Activated naive CD4-positive, alpha-beta T cell (primary cell): ENCODE measurements at places on chromosomes 12 and 14.

DNA sequence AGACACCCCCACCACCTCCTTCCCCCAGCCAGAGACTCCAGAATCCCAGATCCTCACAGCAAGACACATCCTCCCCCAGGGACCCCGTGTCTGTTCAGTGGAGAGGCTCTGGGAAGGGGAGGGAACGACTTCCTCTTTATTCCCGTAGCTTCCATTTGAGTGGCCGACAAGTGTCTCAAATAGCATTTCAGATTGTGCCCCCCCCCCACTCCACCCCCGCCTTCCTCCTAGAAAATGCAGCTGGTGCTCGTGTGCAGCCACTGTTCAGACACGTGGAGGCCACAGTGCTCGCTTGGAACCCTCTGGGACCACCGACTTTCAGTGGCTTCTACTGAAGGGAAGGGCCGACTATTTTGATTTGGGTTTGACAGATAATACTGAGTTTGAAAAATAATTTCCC lies 14.3 kb downstream of the PPP2R5C start:
- no peak for DNase-seq

DNA sequence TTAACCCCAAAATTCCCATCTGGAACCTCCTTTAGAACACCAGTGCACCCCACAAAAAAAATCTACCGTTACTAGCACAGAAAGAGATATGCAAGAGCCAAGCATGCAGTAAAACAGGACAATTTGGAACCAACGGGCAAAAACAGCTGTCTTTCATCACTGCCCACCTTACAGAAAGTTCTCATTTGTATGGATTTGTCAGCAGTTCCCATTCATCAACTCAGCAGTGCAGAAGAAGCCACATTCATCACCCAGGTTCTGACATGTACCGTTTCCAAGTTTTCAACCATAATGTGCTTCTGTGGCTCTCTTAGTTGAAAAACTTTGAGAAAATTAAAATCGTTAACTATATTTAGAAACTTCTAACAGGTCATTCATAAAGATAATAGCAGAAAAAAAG lies 387.0 kb downstream of the RPS29 start:
- no peak for DNase-seq

GRCh38 chr12:107992870-107993451 lies 136.1 kb upstream of the WSCD2 start:
- DNase-seq, result no peak

DNA sequence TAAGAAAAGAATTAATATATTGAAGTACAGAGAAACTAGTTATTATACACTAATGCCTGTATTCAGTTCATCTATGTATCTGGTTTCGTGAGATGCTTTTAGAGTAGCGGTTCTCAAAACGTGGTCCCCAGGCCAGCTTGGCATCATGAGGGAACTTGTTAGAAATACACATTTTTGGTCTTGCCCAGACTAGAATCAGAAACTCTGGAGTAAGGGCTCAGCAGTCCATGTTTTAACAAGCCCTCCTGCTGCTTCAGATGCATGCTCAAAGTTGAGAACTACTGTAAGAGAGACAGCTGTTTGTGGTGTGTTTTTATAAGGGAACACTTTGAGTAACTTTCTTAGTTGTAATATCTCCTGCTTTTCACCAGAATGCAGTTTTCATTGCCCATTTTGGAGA lies 18.1 kb downstream of the GPATCH2L start:
- no peak for DNase-seq

DNA sequence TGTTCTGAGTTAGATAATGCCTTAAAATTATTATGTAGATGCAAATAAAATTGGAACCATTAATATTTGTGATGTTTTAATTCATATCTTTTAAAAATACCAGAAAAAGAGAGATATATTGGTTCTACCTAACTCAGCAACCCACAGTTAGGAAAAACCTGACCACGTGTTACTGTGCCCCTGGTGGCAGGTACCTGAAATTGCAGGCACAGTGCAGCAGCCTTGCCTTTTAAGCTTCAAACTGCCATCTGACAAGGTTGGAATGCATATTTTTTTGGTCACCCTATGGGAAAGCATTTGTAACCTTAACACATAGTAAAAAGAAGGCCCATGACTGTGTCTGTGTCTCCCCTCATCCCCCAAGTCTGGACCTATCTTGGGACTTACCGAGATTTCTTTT lies 109.4 kb upstream of the NOS1 start:
- DNase-seq, result no peak

- peak; percentile 77 for DNase-seq
These were observed 36.7 kb downstream of the TMBIM6 start for GRCh38 chr12:49777800-49778748.

DNA sequence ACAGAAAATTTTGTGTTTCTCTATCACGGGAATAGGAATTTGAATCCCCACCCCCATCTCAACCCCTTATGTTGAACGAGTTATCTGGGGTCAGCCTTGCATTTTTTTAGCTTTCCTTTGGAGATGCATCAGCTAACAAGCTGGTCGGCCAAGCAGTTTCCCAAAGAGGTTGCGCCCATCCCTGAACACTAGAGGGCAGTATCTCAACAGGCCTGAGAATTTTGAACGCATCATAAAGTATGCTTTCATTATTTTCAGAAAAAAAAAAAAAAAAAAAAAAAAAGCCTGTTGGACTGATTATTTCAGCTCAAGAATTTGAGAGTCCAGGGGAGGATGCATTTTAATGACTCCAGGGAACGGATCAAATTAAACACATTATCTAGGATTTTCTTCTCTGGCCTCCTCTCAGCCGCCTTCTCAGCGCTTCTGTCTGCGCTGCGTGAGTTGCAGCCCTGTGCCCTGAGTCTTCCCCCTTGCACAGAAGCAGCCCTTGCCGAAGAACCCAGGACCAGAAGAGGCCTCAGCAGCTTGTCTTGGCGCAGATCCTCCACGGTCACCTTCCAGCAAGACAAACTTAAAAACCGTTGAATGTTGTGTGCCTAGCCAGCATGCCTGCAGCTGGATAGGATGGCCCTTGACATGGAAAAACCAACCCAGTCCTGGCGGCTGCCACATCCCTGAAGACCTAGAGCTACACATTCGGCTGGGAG lies 76.6 kb upstream of the GZMB start:
- peak; percentile 9 for DNase-seq

DNA sequence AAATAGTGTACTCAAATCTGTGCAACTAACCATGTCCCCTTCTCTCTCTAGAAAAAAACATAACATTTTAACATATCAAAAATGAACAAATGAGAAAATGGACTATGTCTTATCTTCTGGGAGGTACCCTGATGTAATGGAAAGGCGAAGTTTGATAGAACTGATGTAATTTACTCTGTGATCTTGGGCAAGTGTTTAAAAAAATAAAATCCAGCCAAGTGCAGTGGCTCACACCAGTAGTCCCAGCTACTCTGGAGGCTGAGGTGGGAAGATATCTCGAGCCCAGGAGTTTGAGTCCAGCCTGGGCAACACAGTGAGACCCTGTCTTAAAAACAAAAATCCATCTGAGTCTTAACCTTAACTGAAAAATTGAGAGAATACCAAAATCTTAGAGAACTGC lies 35.8 kb upstream of the CFL2 start:
- no peak for DNase-seq

- DNase-seq, result no peak
These were observed 413.7 kb upstream of the RPL10L start for GRCh38 chr14:47065326-47065725.

DNA sequence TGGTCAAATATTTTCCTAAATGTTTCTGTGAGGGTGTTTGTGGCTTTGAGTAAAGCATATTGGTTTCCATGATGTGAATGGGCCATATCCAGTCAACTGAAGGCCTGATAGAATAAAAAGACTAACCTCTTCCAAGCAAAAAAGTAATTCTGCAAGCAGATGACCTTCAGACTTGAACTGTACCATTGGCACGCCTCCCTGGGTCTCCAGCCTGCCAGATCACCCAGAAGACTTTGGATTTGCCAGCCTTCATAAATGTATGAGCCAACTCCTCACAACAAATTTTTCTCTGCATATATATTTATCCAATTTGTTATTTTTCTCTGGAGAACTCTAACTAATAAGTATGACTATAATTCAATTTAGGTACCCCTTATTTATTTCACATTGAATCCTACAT lies 190.3 kb downstream of the KIF21A start:
- no peak for DNase-seq

GRCh38 chr12:94012590-94012989 lies 135.8 kb upstream of the PLXNC1 start:
- no peak for DNase-seq

DNA sequence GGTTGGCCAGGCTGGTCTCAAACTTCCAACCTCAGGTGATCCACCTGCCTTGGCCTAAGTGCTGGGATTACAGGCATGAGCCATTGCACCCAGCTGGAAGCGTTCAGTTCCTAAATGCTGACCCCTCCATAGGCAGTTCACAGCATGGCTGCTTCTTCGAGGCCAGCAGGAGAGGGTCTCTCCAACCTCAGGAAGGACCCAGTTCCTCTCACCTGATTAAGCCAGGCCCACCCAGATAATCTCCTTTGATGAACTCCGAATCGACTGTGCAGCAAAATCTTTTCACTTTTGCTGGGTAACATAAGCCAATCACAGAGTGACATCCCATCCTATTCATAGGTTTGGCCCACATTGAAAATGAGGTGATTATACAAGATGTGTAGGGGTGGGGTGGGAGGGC lies 165.1 kb downstream of the ADCK1 start:
- DNase-seq, result no peak

- DNase-seq, result no peak
These were observed 76.5 kb downstream of the TRMT5 start for GRCh38 chr14:60904381-60904780.

GRCh38 chr14:53783256-53783655 lies 173.4 kb downstream of the BMP4 start:
- DNase-seq, result no peak

- no peak for DNase-seq
These were observed 199.5 kb downstream of the ANO6 start for GRCh38 chr12:45415393-45415817.

GRCh38 chr12:27781680-27782079 lies 1.6 kb upstream of the MANSC4 start:
- DNase-seq, result no peak

DNA sequence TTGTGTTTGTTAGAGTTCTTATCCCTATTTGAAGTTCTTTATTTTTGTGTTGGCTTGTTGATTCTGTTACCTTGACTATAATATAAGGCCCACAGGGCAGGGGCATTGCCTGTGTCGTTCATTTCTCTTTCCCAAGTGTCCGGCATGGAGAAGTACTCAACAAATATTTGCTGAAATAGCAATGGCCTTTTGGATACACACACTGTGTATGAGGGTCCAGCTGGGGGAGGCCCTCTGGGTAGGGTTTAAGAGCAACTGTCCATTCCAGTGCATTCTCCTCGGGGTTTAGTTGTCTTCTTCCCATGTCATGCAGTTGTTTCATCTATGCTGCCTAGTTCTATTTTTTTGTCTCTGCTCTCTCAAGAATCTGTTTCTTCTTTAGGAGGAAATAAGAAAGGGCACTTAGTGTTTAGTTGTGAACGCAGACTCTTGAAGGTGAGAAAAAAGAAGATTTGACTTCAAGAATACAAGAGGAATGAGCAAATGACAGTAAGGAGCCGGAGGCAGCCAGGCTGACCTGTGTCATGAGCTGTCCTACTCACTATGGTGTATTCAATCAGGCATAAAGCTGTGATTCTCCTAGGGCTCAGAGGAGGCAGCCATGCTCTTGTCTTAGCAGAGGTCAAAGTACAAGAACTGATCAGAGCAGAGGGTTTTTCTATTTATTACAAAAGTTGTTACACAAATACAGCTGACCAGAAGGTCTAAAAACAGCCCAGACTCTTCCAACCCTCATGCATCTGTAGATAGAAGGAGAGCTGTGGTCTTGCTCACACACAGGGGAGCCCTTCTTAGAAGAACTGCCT lies 10.2 kb downstream of the ERG28 start:
- no peak for DNase-seq

DNA sequence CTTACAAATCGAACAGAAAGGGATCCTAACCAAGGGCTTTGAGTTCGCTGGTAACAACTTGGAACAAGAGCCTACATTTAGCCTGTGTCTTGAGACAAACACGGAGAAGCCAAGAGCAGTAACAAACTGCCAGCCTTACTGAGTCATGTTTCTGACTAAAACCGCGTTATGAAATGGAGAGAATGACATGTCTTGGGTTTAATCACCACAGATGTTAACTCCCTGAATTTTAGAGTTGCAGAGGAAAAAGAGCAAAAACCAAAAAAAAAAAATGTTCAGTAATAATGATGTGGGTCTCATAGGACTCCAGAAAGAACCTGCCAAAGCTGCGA lies 1.0 kb downstream of the BLTP3B start:
- DNase-seq, result no peak

GRCh38 chr12:81339071-81339470 lies 261.2 kb downstream of the ACSS3 start:
- no peak for DNase-seq

GRCh38 chr14:35509846-35510245 lies 24.1 kb upstream of the INSM2 start:
- no peak for DNase-seq

- no peak for DNase-seq
These were observed 41.1 kb downstream of the SYNE2 start for GRCh38 chr14:63893701-63894458.

DNA sequence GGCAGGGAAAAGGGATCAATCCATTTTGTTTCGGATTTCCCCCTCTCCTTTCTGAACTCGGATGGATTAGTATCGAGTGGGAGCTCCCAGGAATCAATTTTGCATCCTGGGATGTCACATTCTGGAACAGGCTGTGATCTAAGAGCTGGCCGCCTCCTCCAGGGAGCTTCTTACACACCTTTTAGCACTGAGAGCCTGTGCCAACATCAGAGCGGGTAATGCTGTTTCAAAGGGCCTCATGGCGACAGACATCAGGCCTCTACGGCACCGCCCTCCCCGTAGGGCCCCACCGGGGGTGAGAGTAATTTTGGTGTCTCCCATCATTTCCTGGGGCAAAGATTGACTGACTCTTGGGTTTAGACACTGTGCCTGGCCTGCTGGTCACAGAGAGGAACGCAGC lies 2.7 kb downstream of the GALNT9 start:
- DNase-seq, result no peak

GRCh38 chr12:120079411-120080400 lies 36.8 kb downstream of the RAB35 start:
- no peak for DNase-seq

DNA sequence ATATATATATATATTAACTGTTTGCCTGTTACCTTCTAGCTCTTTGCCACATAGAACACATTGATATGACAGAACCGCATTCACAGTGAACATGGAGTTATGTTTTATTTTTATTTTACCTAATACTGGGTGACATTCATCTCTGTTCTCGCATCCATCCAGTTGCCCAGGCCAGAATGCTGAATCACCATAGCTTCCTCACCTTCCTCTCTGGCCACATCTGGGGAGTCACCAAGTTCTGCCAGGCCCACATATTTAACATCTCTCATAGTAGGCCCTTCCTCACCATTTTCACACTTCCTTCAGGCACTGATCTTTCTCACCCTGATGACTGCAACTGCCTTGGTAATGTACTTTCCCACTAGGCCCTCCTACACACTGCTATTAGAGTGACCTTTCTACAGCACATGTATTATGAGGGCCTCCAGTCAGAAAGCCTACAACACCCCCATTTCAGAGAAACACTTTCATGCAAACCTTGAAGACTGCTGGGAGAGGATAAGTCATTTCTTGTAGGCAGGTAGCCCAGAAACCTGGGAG lies 106.8 kb downstream of the LGR5 start:
- no peak for DNase-seq

- no peak for DNase-seq
These were observed 85.6 kb downstream of the ALG10 start for GRCh38 chr12:34107781-34108404.
